ENCODE measurements at places on chromosomes 1 and 21.

DNA sequence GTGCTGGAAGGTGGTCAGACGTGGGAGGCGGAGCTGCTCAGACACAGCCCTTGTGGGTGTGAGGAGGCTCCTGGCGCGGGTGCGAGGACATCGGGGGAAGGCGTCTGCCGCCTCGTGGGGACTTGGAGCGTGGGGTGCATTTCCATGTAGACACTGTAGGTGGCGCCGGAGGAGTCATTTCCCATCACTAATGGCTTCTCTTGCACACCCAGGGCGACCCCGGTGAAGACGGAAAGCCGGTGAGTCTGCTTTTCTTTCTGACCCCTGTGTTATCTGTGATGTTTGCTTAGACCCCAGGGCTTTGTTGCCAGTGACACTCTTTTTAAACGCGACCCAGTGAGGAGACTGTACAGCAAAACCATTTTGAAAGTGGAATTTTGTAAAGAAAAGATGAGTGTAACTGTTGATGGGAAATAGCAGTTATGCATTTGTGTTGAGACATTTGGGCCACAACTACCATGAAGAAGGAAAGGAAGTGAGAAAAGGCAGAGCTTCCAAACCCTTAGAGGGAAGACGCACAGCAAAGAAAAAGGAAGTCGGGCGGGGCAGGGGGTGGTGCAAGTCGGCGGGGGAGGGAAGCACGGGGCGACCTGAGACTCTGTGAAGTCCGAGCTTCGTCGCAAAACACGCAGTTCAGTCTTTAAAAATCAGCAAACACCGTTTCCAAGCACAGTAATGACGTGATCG is 64.0 kb downstream of the SLC19A1 start:
- DNase-seq, result peak; percentile 43

GRCh38 chr1:156281281-156281680 is 1.3 kb downstream of the SMG5 start:
- no peak for DNase-seq

DNA sequence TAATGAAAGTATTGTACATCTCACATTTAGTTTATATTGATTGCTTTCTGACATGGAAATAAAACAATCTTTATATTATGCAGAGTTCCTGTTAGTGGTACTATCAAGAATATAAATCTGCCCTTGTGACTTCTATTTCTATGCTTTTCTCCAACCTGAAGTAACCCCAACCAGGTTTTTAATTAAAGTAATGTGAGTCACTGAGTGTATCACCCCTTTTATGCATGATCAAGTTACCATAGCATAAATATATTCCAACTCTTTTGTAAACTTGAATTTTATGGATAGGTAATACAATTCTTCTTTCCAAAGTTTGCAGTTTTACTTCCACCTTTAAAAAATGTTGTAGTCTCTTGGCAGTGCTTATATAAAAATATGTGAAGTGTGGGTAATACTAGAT is 532.3 kb downstream of the USP25 start:
- DNase-seq, result no peak

GRCh38 chr1:228369608-228370438 is 36.8 kb downstream of the TRIM11 start:
- no peak for DNase-seq

GRCh38 chr1:237760951-237761350 is 129.8 kb downstream of the ZP4 start:
- no peak for DNase-seq

- no peak for DNase-seq
Observed at GRCh38 chr21:18522181-18522972, 118.8 kb upstream of the TMPRSS15 start.

GRCh38 chr1:116972674-116973030 is 28.9 kb upstream of the CD101 start:
- DNase-seq, result no peak

GRCh38 chr1:161115132-161115711 is 2.6 kb downstream of the PFDN2 start:
- no peak for DNase-seq

GRCh38 chr1:227777646-227778045 is 37.8 kb upstream of the PRSS38 start:
- no peak for DNase-seq

- no peak for DNase-seq
Observed at GRCh38 chr1:203911806-203912205, 50.4 kb downstream of the SNRPE start.

GRCh38 chr1:40449684-40450494 is at the start of gene ZFP69B:
TSS of gene ZFP69B (plus strand) at chr1:40450476. CDS start at chr1:40450962, 486 bp downstream.
- DNase-seq, result peak; percentile 96

GRCh38 chr1:155279268-155279667 is 2.0 kb downstream of the HCN3 start:
- no peak for DNase-seq

DNA sequence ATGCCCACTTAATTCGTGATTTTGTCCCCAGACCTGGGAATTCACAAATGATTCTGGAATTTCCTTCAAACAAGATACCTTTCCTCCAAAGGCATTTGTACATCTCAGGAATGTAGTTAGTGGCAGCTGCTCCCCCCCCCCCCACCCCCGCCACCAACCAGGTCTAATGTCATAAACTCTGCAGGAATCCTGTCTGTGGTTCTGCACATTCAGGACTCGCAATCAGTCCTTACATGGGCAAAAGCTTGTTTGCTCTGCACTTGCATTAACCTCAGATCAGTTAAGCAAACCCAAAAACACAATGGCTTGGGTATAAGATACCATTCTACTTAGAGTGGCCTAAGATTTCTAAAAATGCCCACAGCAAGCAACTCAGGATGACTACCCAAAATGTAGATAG is 143.8 kb downstream of the TGFB2 start:
- DNase-seq, result no peak

- no peak for DNase-seq
Observed at GRCh38 chr21:43981871-43982210, 30.3 kb upstream of the TRAPPC10 start.

DNA sequence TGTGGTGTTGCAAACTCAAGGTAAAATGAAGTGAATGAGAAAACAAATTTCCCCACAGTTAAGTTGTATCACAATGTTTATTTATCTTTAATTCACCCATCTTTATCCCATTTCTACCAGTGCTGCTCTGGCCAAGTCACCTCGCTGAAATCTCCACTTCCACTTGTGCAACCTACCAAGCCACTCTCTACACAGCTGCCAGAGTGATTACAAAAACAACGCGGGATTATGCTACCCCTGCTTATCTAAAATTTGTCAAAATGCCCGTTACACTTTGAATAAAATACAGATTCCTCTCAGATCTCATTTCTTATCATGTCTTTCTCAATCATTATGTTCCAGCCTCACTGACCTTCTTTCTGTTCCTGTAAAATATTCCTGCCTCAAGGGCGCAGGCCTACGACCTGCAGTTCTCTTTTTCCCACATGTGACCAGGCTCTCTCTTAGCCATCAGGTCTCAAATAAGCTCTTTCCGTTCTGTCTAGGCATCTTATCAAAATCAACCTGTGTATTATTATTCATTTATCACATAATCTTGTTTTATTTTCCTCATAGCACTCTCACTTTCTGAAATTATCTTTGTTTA is 95.6 kb downstream of the NTMT2 start:
- DNase-seq, result no peak

- DNase-seq, result no peak
Observed at GRCh38 chr1:20792196-20792595, 5.1 kb upstream of the HP1BP3 start.

GRCh38 chr1:202982715-202983430 is 15.8 kb upstream of the CYB5R1 start:
- no peak for DNase-seq

- no peak for DNase-seq
Observed at GRCh38 chr21:31987696-31988095, 114.9 kb downstream of the HUNK start.

DNA sequence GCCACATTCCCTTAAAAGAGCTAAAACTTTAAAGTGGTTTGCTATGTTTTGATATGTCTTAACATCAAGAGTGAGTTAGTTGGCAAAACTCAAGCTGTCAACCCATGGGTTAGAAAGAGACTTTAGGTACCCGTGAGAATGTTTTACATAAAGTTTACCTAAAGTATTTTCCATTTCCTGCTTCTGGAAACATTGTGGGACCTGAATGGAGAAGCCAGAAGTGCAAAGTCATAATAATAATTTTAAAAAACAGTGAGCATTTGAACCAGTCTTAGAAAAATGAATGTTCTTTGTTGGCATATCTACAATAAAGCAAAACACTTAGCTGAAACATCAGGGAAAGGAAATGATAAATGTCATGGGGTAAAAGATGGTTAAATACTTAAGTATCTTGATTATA is 34.8 kb downstream of the LRRC8C start:
- DNase-seq, result no peak

- DNase-seq, result no peak
Observed at GRCh38 chr1:10596780-10597179, 122.0 kb downstream of the PEX14 start.

DNA sequence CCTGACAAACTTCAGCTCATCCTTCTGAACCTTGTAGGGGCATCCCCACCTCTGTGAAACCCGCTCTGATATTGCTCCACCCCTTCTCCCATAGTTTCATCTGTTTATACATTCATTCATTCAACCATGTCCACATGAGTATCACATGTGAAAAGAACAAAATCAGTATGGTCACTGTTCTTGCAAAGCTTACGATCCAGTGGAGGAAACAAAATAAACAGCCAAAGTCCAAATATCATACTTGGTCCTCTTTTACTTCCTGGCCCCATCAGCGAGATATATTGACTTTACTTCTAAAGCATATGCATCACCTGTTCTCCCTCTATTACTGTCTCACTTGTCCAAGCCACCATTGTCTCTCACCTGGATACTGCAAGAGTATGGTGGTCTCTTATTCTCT is 35.6 kb downstream of the C8A start:
- no peak for DNase-seq

GRCh38 chr1:185398599-185398998 is 81.6 kb upstream of the IVNS1ABP start:
- no peak for DNase-seq

DNA sequence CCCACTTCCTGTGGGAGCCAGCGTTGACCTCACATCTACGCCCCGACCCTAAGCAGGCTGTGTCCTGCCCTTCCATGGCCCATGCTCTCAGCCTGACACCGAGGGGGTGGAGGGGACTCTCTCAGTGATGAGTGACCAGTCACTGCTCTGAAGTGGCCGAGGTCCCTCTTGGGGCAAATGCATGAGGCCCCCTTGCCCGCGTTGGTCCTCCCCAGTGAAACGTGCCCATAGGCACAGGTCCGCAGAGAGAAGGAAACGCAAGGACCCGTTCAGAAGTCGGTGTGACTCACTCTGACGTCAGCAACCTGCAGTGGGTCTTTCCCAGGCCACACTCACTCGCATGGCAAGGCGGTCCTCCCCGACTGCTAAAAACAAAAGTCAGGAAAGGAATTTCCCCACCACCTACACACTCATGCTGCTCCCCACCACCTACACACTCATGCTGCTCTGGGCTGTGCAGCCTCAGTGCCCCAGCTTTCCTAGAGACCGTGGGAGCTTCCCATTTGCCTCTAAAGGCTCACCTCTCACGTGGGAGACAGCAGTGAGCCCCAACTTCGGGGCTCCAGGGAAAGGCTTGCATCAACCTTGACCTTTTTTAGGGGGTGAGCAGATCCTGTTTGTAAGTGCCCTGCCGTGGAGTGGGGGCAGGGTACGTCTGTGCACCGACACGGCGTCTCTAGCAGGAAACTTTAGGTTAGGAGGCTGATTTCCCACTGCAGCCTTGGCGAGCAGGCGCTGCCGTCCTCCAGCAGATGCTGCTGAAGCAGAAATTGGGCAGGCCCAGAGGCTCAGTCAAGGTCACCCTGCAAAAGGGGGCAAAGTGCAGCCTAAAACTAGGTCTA is 11.4 kb downstream of the UBASH3A start:
- no peak for DNase-seq

- DNase-seq, result no peak
Observed at GRCh38 chr21:42043201-42043895, 27.8 kb upstream of the UMODL1 start.

- DNase-seq, result no peak
Observed at GRCh38 chr1:220726634-220727033, 21.5 kb upstream of the MTARC2 start.

GRCh38 chr1:228941666-228942065 is 206.4 kb downstream of the RHOU start:
- no peak for DNase-seq

- no peak for DNase-seq
Observed at GRCh38 chr21:34023691-34024373, 49.5 kb upstream of the MRPS6 start.

DNA sequence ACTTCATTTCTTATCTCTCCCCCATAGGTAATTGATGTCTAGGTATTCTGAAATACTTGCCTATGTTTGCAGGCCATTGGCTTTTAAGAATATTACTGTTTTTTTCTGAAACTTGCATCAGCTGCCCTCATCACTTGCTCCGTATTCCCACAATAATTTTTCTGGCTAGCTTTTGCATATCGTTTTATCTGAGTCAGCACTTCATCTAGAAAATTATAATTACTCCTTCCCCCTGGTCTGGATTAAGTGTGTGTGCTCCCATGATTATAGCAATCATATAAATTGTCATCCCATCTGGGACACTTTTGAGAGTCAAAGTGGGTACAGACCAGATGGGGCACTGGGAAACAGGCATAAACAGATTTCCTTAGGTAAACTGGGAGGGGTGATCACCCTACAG is 583.2 kb upstream of the B3GALT2 start:
- no peak for DNase-seq

- DNase-seq, result no peak
Observed at GRCh38 chr1:167650269-167651160, 20.5 kb downstream of the RCSD1 start.

- DNase-seq, result no peak
Observed at GRCh38 chr1:213297021-213297420, 246.0 kb downstream of the RPS6KC1 start.

- no peak for DNase-seq
Observed at GRCh38 chr1:96721053-96721415, 550 bp upstream of the PTBP2 start.

DNA sequence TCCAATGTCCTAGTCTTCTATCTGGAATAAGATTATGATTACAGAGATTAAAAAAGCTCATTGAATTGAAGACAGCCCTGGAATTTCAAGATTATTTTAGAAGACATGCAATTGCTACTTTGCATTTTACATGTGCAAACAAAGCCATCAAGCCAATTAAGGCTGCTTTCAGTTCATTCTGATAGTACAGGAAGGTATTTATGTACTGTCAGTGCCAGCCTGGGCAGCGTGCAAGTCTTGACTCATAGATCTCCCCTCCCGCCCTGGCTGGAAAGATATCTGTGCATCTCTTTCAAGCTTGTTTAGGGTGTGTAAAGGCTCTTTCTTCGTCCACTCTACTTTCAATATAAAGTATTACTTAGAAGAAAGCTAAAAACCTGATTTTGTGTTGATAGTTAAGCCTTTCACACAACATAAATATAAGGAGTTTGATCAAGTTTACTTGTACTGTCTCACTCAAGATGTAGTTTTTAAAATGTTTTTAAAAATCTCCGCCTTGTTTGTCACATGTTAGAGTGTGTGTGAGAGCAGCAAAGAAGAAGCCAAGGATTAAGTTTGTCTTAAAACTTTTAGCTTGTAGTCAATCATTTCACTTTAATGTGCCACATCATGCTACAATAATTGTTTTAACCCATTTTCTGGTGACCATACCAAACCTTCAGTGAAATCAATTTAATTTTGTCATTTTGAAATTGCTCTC is 13.6 kb upstream of the LYPLAL1 start:
- DNase-seq, result no peak

- peak; percentile 65 for DNase-seq
Observed at GRCh38 chr1:26110731-26111529, 694 bp upstream of the PDIK1L start.

All from NCI-H526 treated with DMSO at 0.1 percent for 48 hours (cell line).